Activated T-helper 1 cell treated with anti-CD3 and anti-CD28 coated beads, Interleukin-12 subunit alpha, Interleukin-12 subunit beta, Interleukin-2, Interleukin-4 antibody, amounts not matched to agents 30 ng/mL and 10 ng/mL and 1 ng/mL, durations not matched to agents 14 hours and 24 hours and 36 hours (primary cell): ENCODE measurements at places on chromosomes 7 and 10.
A peak's percentile ranks its signal among the peaks of the same experiment; 100 is the strongest.

DNA sequence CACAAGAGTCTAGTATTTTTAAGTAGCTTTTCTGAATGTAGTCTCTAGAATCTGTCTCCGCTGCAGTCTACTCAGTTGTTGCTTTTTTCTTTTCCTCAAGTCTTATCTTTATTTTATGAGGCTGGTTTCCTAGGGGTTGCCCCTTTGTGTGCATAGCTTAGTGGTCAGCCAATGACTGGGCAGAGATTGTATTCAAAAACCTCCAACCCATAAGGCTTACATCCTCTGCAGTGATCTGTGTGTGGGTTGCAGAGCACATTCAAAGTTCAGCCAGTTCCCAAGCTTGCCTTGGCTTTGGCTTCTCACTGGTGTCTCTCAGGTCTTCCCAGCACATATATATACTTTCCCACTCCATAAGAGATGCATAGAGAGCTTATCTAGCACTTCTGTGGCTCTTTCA lies 160.0 kb upstream of the TCF7L2 start:
- no peak for DNase-seq
- H3K27me3 ChIP-seq, result no peaks in the 10 kb centered on the region
- H3K4me1 ChIP-seq, result no peaks in the 10 kb centered on the region
- H3K4me3 ChIP-seq, result no peak overlapping the region

GRCh38 chr10:69064762-69065328 lies 23.1 kb upstream of the SRGN start:
- no peaks in the 10 kb centered on the region for H3K27me3 ChIP-seq
- DNase-seq, result no peak

DNA sequence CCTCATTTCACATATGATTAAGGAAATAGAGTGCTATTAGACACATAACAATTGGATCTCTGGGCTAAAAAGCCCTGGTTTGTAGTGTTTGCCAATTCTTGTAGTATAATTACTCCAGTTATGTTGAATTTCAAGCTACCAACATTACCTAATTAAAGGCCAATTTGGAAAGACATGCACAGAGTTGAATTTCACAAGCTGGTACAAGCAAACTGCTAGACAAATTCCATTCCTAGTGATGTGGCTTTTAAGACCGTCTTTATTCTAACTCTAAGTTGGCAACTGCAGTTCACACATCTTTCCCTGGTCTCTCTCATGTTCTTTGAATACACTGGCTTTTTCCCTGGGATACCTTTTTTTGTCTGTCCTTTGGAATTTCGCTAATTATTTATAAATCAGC lies 384.1 kb upstream of the CNTNAP2 start:
- H3K27me3 ChIP-seq, result no peaks in the 10 kb centered on the region
- H3K27ac ChIP-seq, result no peak overlapping the region
- no peak for DNase-seq
- H3K4me3 ChIP-seq, result no peak overlapping the region
- no peaks in the 10 kb centered on the region for H3K4me1 ChIP-seq
- H3K36me3 ChIP-seq, result no peaks in the 10 kb centered on the region

- H3K4me1 ChIP-seq, result no peaks in the 10 kb centered on the region
- no peak overlapping the region for H3K27ac ChIP-seq
- no peaks in the 10 kb centered on the region for H3K36me3 ChIP-seq
- peaks cover under 1% of the 10 kb centered on the region for H3K27me3 ChIP-seq
- DNase-seq, result no peak
- no peak overlapping the region for H3K4me3 ChIP-seq
Measured at GRCh38 chr10:124436191-124436638, 13.6 kb downstream of the NKX1-2 start.

DNA sequence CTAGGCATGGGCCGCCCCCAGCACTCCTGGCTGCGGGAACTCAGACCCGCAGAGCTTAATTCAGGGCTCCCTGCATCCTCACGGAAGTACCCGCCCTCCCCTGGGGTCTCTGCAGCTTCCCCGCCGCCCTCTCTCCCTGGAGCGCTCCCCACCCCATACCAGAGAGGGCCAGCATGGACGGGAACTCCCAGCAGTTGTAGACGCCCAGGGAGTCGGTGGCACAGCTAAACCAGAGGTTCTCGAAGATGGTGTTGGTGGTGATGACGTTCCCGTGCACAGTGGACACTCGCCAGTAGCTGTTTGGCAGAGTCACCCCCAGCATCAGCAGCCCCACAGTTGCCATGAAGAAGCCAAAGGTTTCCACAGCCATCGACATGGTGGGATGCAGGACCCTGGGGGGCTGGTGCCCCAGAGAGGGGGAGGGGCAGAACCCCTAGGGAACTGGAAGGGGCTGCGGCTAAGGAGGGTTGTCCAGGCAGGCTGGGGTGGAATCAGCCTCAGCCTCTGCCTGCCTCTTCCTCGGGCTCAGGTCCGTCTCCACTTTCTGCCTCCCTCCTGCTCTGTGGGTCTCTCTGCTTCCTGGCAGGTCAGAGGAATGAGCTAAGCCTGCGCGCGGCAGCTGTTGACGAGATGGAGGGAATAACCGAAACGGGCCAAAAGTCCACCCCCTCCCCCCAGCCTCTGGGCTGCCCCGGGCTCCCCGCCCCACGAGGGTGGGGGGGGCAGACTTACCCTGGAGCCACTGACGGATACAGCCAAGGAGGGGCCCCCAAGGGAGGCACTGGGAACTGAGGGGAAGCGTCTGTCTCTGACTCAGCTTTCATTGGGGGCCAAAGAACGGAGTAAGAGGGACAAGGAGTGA lies at the start of gene CLDN15:
Gene CLDN15, minus strand, starts transcription at position 597 of the 862 bp plus-strand sequence. Its CDS starts 221 bp downstream, at position 376.
- H3K36me3 ChIP-seq, result peaks cover 6% of the 10 kb centered on the region
- H3K4me1 ChIP-seq, result no peaks in the 10 kb centered on the region
- H3K4me3 ChIP-seq, result no peak within 1 kb of the TSS
- no peaks in the 10 kb centered on the region for H3K27me3 ChIP-seq
- H3K27ac ChIP-seq, result no peak within 1 kb of the TSS
- DNase-seq, result no peak

DNA sequence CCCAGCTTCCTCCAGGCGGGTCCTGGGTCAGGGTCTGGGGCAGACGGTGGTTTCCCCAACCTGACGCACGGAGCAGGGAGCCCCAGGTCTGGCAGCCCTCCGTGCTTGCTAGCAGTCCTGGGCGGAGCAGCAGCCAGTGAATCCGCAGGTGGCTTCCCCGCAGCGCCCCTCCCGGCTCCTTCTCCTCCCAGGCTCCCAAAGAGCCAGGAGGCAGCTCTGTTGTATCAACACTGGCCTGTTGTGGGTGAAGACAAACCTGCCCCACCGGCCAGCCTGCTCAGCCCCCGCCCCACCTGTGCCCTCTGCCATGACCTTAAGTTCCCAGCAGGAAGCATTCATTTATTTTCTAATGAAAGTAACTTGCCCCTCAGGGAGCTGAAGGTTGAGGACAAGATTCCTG lies 24.0 kb upstream of the TMEM213 start:
- DNase-seq, result no peak
- no peaks in the 10 kb centered on the region for H3K36me3 ChIP-seq
- no peaks in the 10 kb centered on the region for H3K4me1 ChIP-seq
- H3K27ac ChIP-seq, result no peak overlapping the region
- peaks cover 5% of the 10 kb centered on the region for H3K27me3 ChIP-seq
- no peak overlapping the region for H3K4me3 ChIP-seq

- H3K4me1 ChIP-seq, result no peaks in the 10 kb centered on the region
- DNase-seq, result no peak
- H3K4me3 ChIP-seq, result no peak overlapping the region
Measured at GRCh38 chr10:50480054-50481007, 143.4 kb downstream of the SGMS1 start.

DNA sequence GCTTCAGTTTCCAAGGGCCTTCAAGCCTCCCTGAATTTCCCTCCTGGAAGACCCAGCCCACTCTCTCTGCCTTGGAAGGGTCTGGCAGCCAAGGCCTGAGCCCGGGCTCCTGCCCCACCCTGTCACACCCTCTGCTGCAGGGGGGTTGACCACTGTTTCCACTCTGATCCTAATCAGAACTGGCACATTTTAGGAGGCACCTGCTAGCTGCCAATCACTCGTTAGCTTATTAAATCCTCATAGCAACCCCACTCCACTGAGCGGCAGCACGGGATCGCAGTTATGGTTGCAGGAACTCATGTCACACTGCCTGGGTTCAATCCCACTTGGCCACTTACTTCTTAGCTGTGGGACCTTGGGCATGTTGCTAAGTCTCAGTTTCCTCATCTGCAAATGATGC lies 12.9 kb downstream of the HSPB1 start:
- peaks cover 30% of the 10 kb centered on the region for H3K4me1 ChIP-seq
- no peak for DNase-seq
- H3K4me3 ChIP-seq, result no peak overlapping the region
- H3K27ac ChIP-seq, result no peak overlapping the region

- DNase-seq, result no peak
- no peak overlapping the region for H3K27ac ChIP-seq
- no peaks in the 10 kb centered on the region for H3K4me1 ChIP-seq
- H3K27me3 ChIP-seq, result peaks cover 6% of the 10 kb centered on the region
- no peak overlapping the region for H3K4me3 ChIP-seq
Measured at GRCh38 chr10:71138166-71138830, 74.1 kb upstream of the UNC5B start.

- no peak for DNase-seq
- H3K36me3 ChIP-seq, result peaks cover 44% of the 10 kb centered on the region
- H3K4me3 ChIP-seq, result no peak overlapping the region
- H3K27ac ChIP-seq, result peak overlapping the region; percentile 54
- no peaks in the 10 kb centered on the region for H3K27me3 ChIP-seq
Measured at GRCh38 chr10:62098278-62099121, 170.1 kb downstream of the RTKN2 start.

DNA sequence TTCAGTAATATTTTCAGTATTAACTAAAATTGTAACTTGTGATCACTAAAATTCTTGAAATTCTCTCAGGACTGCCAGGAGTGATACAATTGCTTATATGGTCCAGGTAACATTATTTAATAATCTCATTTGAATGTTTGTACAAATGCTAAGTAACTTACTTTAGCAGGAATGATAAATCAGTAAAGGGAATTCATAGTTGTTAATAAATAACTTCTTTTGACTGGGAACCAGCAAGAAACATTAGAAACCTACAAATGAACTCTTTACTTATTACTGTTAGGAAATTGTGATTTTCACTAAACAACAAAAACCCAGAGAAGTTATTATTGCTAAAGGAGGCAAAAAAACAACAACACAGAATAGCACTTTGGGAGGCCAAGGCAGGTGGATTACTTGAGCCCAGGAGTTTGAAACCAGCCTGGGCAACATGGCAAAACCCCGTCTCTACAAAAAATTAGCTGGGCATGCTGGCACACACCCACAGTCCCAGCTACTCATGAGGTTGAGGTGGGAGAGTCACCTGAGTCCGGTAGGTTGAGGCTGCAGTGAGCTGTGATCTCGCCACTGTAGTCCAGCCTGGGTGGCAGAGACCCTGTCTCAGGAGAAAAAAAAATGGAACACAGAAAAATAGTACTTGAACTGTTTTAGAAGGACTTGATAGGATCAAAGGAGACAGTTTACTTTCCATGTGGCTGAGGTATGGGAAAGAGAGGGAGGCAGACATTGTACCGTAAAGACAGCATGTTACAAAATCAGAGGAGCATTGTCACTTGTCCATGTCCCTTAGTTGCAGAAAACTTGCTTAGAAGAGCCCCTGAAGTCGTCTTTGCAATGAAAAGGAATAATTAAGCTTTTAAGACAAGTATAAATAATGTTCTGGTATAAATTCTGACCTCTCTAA lies 53.1 kb downstream of the SHOC2 start:
- peaks cover 9% of the 10 kb centered on the region for H3K36me3 ChIP-seq
- peaks cover 16% of the 10 kb centered on the region for H3K4me1 ChIP-seq
- DNase-seq, result no peak
- H3K4me3 ChIP-seq, result no peak overlapping the region
- H3K27me3 ChIP-seq, result no peaks in the 10 kb centered on the region

DNA sequence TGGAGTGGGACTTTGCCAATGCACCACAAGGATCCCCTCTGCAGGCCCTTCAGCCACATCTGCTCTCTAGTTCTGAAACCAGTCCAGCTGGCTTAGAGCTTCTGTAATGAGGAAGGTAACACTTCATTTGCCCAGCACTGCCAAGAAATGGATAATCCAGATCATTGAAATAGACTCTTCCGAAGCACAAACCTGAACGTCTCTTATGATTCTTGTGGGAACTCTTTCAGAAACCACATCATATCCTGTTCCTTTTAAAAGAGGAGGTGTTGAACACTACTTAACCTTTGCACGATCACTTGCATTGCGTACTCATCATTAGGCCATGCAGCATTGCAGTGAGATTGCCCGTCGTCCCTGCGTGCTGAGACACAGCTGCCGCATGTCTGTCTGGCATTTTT lies 25.8 kb upstream of the PLPP4 start:
- no peaks in the 10 kb centered on the region for H3K36me3 ChIP-seq
- no peak overlapping the region for H3K4me3 ChIP-seq
- no peak for DNase-seq
- H3K27ac ChIP-seq, result no peak overlapping the region

GRCh38 chr7:128137181-128137580 lies 103.9 kb upstream of the LEP start:
- peaks cover 64% of the 10 kb centered on the region for H3K27me3 ChIP-seq
- H3K4me3 ChIP-seq, result no peak overlapping the region
- no peak for DNase-seq
- peaks cover 14% of the 10 kb centered on the region for H3K4me1 ChIP-seq
- no peak overlapping the region for H3K27ac ChIP-seq

- H3K36me3 ChIP-seq, result peaks cover 10% of the 10 kb centered on the region
- no peak for DNase-seq
- H3K27ac ChIP-seq, result peak overlapping the region; percentile 58
- peaks cover 59% of the 10 kb centered on the region for H3K4me1 ChIP-seq
- no peaks in the 10 kb centered on the region for H3K27me3 ChIP-seq
- H3K4me3 ChIP-seq, result no peak overlapping the region
Measured at GRCh38 chr10:69337296-69338132, 59.2 kb downstream of the HK1 start.

DNA sequence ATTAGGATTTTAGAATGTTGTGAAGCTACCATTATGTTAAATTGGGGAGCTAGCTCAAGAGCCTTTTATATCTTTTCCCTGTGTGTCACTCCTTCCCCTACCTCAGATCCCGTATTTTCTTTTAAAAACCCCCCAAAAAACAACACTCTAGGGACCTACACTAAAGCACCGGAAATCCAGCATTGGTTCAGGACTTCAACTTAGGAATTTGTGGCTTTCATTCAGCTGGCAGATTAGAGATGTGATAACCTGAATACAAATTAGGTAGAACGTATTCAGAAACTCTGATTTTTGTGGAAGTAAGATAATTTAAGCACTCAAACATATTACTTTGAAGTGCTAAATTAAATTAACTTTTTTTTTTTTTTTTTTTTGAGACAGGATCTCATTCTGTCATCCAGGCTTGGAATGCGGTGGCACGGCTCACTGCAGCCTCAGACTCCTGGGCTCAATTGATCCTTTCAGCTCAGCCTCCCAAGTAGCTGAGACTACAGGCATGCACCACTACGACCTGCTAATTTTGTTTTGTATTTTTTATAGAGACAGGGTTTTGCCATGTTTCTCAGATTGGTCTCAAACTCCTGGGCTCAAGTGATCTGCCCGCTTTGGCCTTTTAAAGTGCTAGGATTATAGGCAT lies 6.8 kb downstream of the TBC1D12 start:
- no peak overlapping the region for H3K27ac ChIP-seq
- H3K4me1 ChIP-seq, result no peaks in the 10 kb centered on the region
- no peak for DNase-seq
- peaks cover 61% of the 10 kb centered on the region for H3K27me3 ChIP-seq

- H3K27me3 ChIP-seq, result peaks cover 9% of the 10 kb centered on the region
- H3K4me1 ChIP-seq, result peaks cover 17% of the 10 kb centered on the region
- H3K36me3 ChIP-seq, result peaks cover 7% of the 10 kb centered on the region
- DNase-seq, result peak; percentile 39
Measured at GRCh38 chr10:21534604-21535493, 817 bp downstream of the MLLT10 start.

GRCh38 chr7:101977249-101977648 lies 159.8 kb downstream of the CUX1 start:
- H3K27ac ChIP-seq, result no peak overlapping the region
- no peak overlapping the region for H3K4me3 ChIP-seq
- no peaks in the 10 kb centered on the region for H3K36me3 ChIP-seq
- DNase-seq, result no peak
- no peaks in the 10 kb centered on the region for H3K4me1 ChIP-seq
